ENCODE measurements at places on chromosomes 4 and X.

GRCh38 chrX:110331444-110332030 is 13.7 kb upstream of the AMMECR1 start:
- no peak for DNase-seq

- no peak for DNase-seq
Observed at GRCh38 chr4:55993994-55994663, 45.4 kb downstream of the CEP135 start.

DNA sequence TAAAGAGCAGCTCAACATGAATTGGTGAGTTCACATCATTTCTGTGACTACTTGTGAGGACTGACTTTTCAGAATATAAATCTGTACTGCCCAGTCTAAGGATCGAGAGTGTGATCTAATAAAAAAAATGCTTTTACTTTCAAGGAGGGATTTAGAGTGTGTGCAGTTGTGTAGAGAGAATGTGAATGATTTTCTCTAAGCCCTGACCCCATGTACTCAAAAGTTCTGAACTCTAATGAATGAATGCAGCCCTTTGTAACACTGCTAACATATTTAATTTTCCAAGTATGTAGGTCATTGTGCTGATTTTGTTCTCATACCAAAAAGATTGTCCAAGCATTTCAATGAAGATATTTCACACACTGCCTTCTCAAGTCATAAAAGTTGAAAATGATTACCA is 92.5 kb upstream of the STOX2 start:
- DNase-seq, result no peak

- no peak for DNase-seq
Observed at GRCh38 chr4:109472343-109472761, 38.7 kb downstream of the SEC24B start.

GRCh38 chr4:142358656-142359055 is 487.4 kb downstream of the INPP4B start:
- no peak for DNase-seq

DNA sequence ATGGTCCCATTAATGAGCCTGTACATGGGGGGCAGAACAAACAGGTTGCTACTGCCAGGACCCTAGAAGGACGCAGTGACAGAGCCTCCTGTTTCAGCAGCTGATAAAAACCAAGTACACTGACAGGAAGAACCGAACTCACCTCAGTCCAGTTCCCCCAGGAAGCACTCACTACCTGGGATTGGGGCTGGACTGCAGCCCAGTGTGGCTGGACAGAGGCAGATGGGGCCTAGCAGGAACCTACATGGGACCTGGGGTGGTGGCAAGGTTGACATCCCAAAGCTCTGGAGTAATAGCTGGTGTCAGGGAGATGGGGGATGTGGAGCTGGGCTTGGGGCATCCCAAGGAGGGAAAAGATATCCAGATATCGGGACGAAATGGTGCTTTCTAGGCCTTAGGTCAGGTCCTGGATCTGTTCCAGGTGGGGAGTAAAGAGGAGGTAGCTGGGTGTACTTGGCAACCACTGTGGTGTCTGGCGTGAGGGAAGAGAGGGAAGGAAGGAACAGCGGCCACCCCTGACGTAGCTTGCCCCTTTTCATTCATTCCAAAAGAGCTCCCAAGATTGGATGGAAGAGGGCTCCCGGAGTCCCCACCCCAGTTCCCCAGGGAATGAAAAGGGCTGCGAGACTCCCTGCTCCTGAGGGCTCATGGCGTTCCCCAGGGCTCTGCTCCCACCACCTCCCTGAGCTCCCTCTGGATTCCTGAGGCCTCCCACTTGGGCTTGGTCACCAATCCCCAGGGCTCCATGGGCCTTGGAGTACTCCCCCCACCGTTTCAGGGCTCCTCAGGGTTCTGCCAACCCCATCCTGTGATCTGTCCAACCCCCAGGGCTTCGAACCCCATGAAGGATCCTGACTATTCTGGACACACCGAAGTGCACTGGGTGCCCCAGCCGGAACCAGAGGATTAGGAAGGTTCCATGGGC is 4.5 kb downstream of the EMD start:
- no peak for DNase-seq

GRCh38 chr4:147780137-147780777 is 48.4 kb downstream of the ARHGAP10 start:
- no peak for DNase-seq

GRCh38 chr4:105620640-105621323 is 68.4 kb downstream of the ARHGEF38 start:
- no peak for DNase-seq

GRCh38 chr4:67922697-67923096 is 38.9 kb upstream of the TMPRSS11D start:
- DNase-seq, result no peak
